ENCODE measurements at places on chromosomes 2 and 18.

DNA sequence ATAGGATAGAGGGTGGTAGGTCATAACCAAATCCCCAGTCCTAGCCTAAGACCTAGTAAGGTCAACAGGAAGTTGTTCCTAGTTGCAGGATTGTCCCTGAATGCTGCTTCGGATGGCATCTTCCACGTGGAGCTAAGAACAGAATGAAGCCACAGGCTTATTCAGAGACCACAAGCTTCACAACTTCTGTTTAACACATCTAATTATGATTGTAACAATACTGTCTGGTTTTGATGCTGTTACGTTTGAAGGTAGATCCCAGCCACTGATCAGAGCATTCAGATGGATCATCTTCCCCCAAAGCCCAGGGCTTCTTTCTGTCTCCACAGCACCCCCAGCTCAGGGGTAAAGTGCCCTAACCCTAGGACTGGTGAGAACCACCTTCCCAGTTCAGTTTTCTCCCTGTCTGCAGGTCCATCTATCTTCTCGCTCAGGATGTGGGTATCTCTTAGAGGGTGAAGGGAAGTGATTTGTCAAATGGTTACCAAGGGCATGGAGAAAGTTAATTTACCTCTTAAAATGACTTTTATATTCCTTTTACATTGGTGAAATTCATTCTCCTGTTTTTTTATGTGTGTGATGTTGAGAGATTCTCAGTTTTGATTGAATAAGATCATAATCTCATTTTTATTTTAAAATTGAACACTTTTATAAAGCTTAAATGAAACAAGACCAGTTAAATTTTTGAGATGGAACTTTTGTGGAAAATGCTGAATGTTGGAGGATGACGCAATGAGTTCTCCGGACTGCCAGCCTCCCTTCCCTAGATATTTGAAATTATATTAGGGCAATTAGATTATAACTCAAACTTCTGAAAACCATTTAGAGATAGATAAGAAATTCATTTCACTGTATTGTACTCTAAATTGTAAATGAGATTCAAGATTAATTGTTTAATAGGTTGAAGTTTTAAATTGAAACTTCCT lies 66.5 kb downstream of the RHBDD1 start:
- DNase-seq, result no peak

DNA sequence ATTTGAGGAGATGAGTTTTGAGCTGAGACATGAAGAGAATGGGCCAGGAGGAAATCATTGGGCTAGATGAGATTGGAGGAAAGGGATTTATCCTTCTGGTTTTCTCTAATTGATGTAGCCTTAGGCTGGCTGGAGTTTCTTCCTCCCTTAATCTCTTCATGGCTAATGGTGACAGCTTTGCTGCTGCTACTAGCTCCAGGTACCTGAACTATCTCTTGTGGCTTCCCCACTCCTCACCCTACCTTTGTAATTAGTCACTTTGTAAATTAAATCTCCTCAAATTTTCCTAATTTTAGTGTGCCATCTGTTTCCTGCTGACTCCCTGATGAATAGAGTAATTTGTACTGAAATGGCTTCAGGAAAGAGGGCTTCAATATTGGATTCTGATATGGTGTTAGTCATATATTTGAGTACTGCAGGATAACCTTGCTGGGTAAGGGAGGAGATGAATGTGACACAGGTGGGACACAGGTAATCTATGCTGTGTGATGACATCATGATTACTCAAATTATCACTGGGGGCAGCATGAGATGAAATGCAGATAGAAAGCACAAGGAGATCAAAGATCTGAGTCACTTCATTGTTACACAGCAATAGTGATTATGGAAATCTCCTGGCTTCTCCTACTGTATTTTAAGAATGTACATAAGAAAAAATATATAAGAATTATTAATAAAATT lies 1134.1 kb upstream of the DDX18 start:
- no peak for DNase-seq

- no peak for DNase-seq
Observed at GRCh38 chr18:3596637-3597384, 146.8 kb downstream of the TGIF1 start.

GRCh38 chr2:196544906-196545433 lies 94.5 kb upstream of the CCDC150 start:
- DNase-seq, result no peak

GRCh38 chr2:152407806-152408205 lies 72.8 kb downstream of the FMNL2 start:
- DNase-seq, result no peak

DNA sequence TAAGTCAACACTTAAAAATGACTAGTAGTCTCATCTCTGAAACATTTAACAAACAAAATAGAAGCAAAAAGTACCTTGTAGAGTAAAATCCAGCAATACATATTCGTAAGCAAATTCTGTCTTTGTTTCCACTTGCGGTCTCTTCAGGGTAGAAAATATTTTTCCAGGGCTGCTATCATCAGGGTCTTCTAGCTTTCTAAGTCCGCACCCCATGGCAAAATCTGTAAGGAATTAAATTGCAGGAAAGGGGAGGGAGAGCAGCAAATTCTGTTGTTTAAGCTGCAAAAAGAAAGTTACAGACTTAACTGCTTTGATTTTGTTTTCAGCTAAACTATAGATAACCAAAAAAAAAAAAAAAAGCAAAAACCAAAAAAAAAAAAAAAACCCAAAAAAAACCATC lies at the start of gene RFTN2:
RFTN2 (minus strand) TSS at position 342 of the 400 bp plus-strand sequence; CDS start at position 213, 129 bp downstream.
- DNase-seq, result no peak

- DNase-seq, result no peak
Observed at GRCh38 chr2:11807156-11808015, 61.0 kb downstream of the LPIN1 start.

DNA sequence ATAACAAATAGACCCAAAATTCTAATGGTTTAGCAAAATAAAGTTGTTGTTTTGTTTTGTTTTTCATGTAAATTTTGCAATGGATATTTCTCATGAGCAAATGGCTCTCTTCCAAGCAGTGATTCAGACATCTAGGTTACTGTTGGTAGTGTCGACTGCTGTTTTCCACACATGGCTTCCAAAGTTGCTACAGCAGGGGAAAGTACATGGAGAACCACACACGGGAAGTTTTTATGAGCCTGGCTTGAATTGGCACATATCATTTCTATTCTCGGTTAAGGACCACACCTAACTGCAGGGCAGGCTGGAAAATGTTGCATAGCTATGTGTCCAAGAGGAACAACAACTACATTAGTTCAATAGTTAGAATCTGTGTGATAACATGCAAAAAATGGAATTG lies 262.1 kb downstream of the GALNT13 start:
- DNase-seq, result no peak

GRCh38 chr2:163045830-163046229 lies 207.3 kb upstream of the KCNH7 start:
- DNase-seq, result no peak

GRCh38 chr2:177063331-177063730 lies 149.3 kb upstream of the HNRNPA3 start:
- no peak for DNase-seq

DNA sequence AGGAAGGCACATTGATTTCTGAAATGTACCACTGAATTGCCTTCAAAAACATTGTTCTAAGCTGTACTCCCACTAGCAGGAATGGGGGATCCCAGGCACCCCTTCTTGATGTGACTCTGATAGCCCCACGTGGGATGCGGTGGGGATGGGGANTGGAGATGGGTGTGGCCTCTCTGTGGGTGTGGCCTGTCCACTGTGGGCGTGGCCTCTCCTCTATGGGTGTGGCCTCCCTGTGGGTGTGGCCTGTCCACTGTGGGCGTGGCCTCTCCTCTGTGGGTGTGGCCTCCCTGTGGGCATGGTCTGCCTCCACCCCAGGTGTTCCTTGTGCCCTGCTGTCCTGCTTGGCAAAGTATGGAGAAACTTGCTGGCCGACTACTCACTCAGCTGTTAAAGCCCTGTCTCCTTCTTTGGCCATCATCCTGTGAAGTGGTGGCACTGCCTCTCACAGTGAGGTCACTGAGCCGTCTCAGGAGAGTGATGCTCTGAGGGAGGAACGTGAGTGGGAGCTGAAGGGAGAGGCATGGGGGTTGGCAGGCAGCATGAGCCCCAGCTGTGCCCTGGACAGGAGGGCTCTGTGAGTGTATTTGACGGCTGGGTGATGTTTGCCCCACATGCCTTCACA lies 6.7 kb upstream of the PARD6G start:
- DNase-seq, result peak; percentile 19

- DNase-seq, result no peak
Observed at GRCh38 chr2:10160203-10160955, 37.8 kb downstream of the RRM2 start.

- DNase-seq, result no peak
Observed at GRCh38 chr2:164560181-164560792, 61.0 kb downstream of the GRB14 start.

DNA sequence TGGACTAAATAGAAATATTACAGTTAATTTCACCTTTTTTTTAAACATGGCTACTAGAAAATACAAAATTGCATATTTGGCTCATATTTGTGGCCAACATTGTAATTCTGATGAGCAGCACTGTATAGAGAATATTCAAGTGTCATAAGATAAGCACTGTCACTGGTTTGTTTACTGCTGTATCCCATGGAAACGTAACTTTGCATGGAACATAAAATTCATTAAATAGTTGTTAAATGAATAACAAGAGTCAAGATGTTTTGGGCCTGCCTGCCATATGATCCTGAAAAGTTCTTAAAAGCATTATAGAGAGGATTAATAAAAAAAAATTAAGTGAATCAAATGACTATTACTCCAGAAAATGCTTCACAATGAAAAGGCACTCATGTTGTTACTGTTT lies 763.7 kb upstream of the CRIM1 start:
- no peak for DNase-seq

DNA sequence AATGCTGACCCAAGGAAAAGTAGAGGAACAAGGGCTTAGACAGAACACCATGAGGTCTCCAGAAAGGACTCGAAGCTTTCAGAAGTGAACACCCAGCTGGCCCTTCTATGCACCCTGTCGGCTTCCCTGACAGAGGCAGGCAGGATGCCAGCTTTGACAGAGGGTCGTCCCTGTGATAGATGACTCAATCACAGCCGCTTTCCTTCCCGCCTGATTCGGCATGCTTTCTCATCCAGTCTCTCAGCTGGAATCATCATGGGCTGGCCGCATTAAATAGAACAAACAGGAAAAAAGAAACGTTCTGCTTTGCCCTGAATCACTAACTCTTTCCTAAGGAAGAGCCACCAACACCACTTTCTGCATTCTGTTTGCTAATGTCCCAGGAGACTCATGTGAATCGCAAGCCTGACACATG lies 140.3 kb upstream of the RAB12 start:
- no peak for DNase-seq

GRCh38 chr2:135685361-135685760 lies 56.3 kb upstream of the UBXN4 start:
- no peak for DNase-seq

- no peak for DNase-seq
Observed at GRCh38 chr2:8255448-8255800, 426.4 kb upstream of the ID2 start.

- no peak for DNase-seq
Observed at GRCh38 chr2:56130463-56131070, 53.2 kb upstream of the CCDC85A start.

DNA sequence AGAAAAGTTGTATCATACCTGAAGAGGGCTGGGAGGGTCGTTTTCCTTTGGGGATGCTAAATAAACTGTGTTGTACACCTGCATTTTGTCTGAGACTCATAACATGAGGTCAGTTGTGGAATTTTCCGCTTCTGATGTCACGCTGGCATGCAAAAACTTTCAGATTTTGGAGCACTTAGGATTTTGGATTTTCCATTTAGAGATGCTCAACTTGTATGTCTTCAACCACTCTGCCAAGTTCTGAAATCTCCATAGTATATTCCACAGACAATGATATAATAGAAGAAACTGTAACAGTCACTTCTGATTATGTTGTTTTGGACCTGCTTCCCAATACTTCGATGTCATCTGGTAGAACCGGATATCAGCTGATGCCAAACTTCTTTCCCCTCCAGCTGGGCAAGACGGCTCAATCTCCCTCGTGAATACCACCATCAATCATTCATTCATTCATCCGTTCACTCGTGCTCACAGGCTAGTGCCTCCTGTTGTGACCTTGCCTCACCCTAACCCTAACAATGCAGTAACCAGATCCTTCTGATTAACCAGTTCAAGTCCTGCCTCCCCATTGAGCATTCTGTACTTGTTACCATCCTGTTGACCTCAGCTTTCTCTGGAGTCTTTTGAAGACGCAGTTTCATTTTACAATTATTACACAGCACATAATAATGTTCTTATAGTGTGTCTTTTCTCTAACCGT lies 5.3 kb upstream of the PLEKHH2 start:
- DNase-seq, result no peak

GRCh38 chr2:24304631-24305030 lies 55.7 kb downstream of the ITSN2 start:
- no peak for DNase-seq

DNA sequence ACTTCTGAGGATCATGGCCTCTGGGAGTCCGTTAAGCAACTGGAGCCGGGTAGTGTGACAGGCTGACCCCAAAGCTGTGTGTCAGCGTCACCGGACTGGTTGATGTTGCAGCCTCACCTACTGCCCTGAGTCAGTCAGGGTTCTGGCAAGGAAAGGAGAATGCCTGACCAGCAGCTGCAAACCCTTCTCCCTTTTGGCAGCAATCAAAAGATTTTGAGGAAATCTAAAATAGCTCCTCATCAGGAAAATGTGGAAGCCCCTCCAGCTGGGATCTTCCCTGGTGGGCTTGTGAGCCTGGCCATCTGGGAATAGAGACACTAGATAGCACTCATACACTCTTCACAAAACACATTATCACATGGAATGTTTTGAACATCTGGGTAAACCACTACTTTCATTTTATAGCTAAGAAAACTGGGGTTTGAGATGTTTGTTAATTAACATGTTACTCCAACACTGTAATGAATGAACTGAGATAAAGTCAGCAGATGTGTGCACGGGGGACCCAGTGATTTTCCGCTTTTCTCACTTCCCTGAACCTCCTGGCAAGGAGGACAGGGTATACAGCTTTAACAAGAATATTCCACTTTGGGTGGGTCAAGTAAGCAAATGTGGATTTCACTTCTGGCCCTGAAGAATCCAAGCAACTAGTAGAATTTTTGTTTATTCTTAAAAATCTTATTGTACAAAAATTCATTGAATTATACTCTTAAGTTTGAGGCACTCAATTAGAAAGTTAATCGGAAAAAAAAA lies 24.7 kb downstream of the CLUL1 start:
- DNase-seq, result no peak

GRCh38 chr2:216017365-216017764 lies 4.0 kb upstream of the MREG start:
- no peak for DNase-seq

- no peak for DNase-seq
Observed at GRCh38 chr2:205590759-205591158, 91.5 kb upstream of the NRP2 start.

DNA sequence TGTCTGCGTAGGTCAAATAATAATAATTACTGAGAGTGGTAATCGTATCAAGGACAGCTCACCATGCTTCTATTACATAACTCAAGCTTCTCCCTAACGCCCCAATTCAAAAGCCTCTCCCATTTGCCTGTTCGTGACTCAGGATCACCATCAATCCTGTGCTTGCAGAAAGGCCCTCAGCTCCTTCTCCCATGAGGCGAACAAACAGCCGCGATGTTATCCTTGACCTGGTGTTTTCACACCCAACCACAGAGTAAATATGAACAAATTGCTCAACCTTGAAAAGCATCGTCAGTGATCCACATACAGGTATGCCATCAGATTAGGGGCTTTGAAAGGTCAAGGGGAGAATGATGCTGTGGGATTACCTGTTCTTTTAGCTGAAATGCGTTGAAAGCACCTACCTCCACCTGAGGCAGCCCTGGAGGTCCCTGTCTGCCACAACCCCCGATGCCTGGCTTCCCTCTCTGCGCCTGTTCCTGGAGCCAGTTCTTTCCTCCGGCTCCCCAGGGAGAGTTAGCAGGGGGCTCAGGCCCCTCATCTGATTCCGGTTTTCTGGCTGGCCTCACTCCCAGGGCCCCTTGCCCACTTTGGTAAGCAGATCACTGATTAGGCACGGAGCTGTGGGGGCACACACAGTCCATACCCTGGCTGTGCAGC lies 39.1 kb upstream of the ODC1 start:
- DNase-seq, result no peak

Data from effector CD8-positive, alpha-beta T cell (primary cell).